Nucleus accumbens (tissue), 56 donors: ENCODE measurements at places on chromosomes 7 and 10.

DNA sequence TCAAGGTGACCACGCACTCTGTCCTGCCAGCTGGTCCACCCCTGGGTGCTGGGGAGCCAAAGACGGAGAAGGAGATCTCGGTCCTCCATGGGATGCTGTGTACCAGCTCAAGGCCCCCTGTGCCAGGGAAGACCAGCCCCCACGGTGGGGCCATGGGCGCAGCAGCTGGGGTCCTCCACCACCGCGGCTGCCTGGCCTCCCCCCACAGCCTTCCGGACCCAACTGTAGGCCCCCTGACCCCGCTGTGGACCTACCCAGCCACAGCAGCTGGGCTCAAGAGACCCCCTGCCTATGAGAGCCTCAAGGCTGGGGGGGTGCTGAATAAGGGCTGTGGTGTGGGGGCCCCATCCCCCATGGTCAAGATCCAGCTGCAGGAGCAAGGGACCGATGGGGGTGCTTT is 5.4 kb downstream of the NYAP1 start:
- no peak for DNase-seq

- no peak for DNase-seq
Observed at GRCh38 chr7:159070431-159071148, 74.1 kb downstream of the VIPR2 start.

DNA sequence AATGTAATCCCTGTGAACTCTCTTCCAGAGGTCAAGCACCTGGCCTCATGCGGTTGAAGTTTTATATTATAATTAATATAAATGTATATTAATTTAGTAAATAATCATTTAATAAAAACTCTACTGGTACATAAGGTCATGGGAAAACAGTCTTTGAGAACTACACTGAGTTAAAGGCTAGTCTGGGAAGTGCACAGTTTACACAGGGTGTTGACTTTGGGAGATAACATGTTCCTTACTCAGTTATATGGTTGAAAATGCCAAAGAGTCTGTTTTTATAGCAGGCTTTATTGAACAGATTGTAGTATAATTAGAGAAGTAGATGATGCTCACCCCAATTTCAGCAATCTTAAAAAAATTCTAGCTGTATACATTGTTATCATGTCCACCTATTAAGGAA is 735.9 kb downstream of the GATA3 start:
- no peak for DNase-seq

DNA sequence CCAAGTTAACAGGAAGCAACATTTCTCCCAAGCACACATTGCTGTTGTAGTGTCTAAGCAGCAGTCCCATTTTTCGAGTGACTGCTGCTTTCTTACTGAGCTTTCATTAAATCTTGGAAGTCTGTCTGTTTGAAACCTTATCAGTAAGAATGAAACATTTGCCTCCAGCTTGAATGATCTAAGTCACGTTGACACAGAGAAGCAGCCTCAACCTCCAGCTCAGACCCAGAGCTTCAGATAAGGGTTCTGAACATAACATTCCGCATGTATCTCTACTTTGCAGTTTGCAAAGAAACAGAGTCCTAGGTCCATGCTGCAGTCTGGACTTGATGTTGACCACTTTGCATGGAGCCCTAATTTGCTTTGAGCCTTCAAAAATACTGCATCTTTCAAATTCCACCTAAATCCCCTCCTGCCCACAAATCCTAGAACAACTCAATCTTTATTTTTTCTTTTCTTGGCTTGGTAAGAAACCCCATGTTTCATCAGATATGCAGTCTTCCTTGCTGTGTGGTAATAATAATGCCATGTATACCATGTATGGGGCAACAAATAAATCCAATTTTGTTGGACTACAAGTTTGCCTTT is 698.7 kb upstream of the IGFBP3 start:
- DNase-seq: no peak

DNA sequence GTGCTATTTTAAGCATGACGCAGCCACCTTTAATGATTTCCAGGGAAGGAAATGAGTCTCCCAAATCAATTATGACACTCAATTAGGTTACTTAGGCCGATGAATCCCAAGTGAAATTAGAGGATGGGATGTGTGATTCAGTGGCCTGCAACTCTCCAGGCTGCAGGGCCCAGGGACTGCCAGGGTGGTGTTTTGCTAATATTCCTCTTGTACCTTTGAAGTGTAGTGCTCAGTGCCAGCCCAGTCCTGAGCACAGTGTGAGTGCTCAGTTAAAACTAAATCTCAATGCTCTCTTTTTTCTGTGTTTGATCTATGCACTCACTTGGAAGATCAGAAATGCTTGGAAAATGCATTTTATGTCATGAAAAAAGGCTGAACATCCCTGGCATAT is 51.6 kb downstream of the SEM1 start:
- no peak for DNase-seq

DNA sequence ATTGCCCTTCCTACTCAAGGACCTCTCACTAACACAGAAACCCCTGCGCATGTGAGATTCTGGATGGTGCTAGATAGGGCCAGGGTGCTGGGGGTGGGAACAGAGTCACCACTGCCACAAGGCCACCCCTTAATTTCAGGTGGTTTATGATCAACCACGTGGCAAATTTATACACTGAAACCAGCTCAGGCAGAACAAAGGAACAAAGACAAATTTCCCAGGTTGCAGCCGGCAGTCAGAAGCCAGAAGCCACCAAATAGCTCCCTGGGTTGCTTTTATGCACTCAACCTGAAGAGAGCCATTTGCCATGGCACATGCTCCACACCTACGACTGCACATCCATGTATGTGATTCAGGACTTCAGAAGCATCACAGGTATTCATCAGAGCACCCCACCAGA is 2.5 kb downstream of the VOPP1 start:
- DNase-seq: no peak

DNA sequence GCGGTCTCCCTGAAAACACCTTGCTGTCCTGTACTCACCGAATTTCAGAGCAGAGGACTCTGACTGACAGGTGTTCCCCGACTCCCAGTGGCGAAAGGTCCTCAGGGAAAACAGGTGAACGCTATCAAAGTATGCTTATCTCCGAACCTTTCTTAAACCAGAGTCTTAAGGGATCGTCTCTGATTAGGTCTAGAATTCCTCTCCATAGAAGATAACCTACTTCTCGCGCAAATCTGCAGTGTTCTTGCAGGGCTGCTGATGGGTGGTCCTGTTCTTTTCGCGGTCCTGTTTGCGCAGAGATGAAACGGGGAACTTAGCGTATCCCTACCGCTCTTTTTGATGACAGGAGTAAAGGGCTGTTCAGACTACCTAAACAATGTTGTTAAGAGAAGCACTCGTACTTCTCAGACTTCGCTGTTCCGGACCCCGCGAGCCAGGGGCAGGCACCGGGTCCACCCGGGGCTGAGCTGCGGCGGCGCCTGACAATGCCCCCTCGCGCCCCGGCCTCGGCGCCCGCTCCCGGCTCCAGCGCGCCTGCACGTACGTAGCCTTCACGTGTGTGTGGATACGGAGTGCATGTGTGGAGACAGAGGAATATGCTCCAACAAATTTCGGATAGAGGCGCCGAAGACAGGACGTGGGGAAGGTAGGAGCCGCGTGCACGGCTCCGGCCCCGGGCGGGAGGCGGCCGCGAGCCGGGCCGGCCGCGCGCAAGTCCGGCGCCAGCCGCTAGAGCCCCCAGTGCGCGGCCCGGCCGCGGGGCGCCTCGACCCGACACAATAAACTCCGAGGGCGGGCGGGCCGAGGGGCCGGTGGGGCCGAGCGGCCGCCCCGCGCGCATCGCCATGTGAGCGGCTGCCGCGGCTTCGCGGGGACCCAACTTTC is 766 bp upstream of the ZMYND11 start:
- no peak for DNase-seq

DNA sequence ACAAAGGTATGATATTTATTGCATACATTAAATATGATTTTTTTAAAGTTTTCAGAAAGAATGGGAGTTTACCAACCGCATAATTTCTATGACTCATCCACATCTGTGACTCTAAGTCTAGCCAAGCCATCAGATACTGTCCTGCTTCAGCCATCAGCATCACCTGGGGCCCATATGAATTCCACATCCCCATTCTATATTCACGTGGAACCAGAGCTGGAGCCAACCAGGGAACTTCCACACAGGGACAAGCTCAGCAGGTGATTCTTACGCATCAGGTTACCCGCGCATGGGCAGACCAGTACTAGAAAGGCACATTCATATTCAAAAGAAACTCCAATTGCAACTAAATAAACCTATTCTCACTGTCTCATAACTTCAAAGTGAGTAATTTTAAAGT is 817.7 kb upstream of the IGFBP3 start:
- no peak for DNase-seq

DNA sequence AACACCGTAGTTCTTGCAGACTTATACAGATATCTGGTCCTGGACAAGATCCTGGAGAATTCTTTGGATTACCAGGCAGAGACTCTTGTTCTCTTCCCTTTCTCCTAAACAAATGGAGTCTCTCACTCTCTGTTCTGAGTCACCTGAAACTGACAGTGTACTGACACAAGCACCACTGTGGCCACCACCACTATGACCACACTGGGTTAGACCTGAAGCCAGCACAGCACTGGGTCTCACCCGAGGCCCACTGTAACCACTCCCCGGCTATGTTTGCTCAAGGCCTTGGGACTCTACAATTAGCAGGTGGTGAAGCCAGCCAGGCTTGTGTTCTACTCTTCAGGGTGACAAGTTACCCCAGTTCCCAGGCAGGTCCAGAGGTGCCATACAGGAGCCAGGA is 22.8 kb downstream of the SLC39A12 start:
- DNase-seq: no peak

DNA sequence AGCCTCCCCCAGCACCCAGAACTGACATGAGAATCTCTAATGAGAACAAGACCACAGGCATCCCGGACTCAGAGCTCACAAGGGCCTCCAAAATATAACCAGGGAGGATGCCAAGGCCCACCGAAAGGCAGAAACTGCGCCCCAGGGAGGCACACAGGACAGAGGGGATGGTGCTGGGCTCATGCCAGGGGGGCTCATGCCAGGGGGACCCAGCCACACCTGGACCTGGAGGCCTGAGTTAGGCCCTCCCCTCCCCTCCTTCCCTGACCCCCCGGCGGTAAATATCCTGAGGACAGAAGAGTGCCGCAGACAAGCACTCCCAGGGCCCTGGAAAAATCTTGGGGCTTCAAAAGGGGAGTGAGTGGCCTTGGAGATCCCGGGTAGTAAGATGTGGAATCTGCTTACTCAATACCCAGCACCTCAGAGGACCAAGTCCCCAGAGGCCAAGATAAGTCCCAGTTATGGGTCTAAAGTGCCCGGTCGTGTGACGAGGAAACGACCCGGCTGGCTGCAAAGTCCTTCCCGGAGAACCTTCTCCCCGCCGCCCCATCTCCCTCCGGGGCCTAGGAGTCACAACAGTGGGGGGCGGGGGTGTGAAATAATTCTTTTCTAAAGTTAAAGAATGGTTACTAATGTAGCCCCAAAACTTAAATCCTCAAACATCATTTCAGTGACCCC is 11.9 kb downstream of the PDGFA start:
- no peak for DNase-seq

DNA sequence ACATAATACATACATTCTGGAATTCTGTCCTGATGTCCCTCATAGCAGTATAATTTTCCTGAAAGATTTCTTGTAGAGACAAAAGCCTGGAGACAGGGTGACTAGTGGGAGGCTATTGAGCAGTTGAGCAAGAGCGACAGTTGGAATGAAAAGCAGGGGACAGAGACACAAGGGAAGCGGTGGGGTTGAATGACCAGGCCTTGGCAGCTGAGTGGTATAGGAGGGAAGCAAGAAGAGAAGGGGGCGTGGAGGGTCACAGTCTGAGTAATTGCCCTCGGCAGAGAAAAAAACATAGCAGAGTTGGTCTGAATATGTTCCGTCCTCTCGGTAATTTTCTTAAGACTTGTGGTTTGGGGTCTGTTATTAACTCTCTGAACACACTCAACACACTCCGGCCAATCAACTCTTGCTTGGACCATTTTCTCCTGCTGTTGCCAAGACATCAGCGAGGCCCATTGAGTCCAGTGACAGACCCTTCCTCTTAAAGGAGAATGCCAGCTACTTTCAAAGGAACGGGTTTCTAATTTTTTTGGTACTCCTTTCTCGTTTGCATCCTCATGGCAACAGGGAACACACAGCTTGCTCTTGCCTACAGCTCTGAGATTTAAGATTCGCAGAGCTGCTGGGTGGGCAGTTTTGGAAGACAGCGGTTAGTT is 5.3 kb upstream of the ACTR3B start:
- no peak for DNase-seq

- DNase-seq: no peak
Observed at GRCh38 chr7:130959743-130960207, 225.8 kb upstream of the KLF14 start.

GRCh38 chr7:102842284-102842683 is 70.5 kb upstream of the LRRC17 start:
- DNase-seq: no peak

- DNase-seq: no peak
Observed at GRCh38 chr7:84393786-84394185, 199.2 kb upstream of the SEMA3A start.

DNA sequence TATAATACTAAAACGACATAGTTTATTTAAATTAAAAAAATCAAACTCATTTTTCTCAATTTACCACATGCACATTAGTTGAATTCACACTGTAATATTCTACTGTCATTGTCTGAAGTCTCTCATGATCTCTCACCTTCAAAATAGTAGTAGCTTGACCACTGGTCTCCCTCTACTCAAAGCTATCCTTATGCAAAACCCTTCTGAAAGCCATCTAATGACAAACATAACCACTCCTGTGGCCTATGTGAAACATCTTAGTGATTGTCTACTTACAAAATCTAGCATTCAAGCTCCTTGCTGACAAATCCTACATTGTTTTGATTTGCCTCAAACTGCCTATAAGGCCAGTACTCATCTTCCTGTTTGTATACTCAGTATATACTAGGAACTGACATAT is 606.0 kb upstream of the GHITM start:
- DNase-seq: no peak

GRCh38 chr10:32299354-32299980 is 47.5 kb downstream of the EPC1 start:
- no peak for DNase-seq

GRCh38 chr7:30468041-30468440 is 10.5 kb downstream of the NOD1 start:
- no peak for DNase-seq

- DNase-seq: no peak
Observed at GRCh38 chr10:6979371-6979770, 399.3 kb upstream of the PRKCQ start.

- DNase-seq: no peak
Observed at GRCh38 chr7:88233828-88234227, 14.0 kb upstream of the SRI start.

- no peak for DNase-seq
Observed at GRCh38 chr10:28449382-28449781, 83.5 kb upstream of the WAC start.

DNA sequence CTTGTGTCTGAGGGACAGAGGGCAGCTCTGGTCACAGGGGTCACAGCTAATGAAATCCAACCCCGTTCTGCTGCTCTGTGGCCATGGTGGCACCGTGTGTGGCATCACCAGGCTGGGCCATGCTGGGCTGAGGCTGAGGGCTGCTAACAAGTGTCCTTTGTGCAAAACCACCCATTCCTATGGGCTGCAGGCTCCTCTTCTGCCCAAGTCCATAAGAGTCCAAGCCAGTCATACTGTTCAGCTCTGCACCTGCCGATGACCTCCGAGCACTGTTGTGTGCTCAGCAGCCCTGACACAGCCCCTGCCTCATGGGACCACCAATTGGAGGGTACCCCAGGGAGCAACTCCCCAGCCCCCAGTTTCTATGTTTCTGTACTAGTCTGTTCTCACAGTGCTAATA is 133.1 kb downstream of the WDR11 start:
- no peak for DNase-seq

- no peak for DNase-seq
Observed at GRCh38 chr7:42972699-42973500, 40.7 kb downstream of the MRPL32 start.

GRCh38 chr7:79282882-79283602 is 170.4 kb downstream of the MAGI2 start:
- no peak for DNase-seq
